ENCODE measurements at places on chromosomes 1 and 21. TPM values are rescaled to one million over a fixed set of nuclear protein-coding genes. Genes with fewer than 3 reads are reported as not detected.

- H3K27me3 ChIP-seq: peaks cover 67% of the 10 kb centered on the region
- H3K27ac ChIP-seq: no peak overlapping the region
- no peak overlapping the region for H3K4me3 ChIP-seq
Observed at GRCh38 chr1:38105267-38105666, 58.7 kb upstream of the POU3F1 start.

DNA sequence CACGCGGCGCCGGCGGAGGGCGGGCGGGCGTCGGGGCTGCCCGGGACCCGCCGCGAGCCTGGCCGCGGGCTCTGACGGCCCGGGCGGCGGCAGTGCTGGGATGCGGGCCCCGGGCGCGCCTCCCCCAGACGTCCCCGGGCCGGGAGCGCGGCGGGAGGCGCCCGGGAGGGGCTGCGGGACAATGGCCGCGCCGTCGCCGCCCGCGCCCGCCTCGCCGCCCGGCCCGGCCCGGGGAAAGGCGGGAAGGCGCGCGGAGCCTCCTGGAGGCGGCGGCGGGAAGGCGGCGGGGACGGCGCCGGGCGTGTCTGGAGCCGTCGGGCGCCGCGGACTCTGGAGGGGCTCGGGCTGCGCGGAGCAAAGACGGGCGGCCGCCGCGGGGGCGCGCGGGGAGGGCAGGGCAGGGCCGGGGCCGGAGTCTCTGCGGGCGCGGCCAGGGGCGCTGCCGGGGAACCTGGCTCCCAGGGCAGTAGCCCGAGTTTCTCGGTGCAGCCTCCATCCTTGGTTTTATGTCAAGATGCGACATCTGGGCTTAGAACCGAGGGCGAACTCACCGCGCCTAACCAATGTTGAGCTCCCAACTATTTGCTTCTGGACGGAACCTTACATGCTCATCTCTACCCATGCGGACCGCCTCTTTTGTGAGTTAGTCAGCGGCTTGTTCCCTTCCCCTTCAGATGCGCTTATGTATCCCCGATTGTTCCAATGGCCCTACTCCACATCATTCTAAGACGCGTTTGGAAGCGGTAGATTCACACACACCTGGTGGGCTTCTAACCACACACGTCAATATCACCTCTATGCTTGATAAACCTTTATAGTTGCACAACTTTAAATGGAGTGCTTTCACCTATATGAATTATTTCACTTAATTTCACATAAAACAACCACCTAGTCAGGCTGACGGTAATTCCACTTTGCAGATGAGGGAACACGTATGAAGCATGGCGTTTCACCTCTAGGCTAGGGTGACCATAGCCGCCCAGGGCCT lies 651 bp downstream of the ZBTB8A start:
- peaks cover 16% of the 10 kb centered on the region for H3K4me1 ChIP-seq
- peak overlapping the region; percentile 88 for H3K4me3 ChIP-seq
- peak overlapping the region; percentile 89 for H3K27ac ChIP-seq
- peak; percentile 58 for DNase-seq
- peaks cover 19% of the 10 kb centered on the region for H3K27me3 ChIP-seq

The ALG14 gene
- total RNA-seq: 5.8 TPM

DNA sequence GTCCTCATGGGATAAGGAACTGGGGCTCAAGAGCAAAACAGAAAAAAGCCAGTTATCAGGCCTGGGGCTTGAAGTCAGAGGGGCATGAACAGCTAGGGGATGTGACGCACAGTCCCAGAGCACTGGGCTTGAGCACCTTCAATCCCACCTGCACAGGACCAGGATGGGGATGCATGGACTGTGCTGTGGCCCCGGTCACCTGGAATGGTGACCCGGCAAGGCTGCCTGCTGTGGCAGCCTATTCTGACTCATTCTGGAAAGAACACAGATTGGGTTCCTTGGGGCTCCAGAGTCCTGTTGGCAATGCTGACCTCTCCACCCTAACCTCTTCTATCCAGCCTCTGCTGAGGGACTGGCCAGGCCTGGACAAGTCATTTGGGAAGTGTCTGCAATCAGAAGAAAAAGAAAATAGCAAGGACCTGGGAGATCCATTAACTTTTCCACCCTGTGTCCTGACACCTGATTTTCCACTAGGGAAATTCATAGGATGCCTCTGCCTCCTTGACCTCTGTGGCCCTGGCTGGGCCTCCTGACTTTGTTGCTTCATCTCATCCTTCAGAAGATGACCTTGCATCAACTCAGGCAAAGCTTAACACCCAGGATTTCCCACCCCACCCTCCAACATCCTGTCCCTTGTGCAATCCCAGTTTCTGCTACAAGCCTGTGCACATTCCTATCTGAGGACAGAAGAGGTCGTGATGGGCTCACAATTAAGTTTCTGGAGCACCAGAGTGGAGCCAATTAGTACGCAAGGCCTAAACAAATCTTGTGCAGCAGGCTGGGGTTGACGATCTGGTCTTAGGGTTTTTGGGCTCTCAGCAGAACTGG lies 17.9 kb upstream of the FMOD start:
- no peaks in the 10 kb centered on the region for H3K4me1 ChIP-seq
- no peaks in the 10 kb centered on the region for H3K36me3 ChIP-seq
- no peak for DNase-seq

The OR6N1 gene
- total RNA-seq: not detected

The PLEKHM2 gene
- total RNA-seq: 30.4 TPM

DNA sequence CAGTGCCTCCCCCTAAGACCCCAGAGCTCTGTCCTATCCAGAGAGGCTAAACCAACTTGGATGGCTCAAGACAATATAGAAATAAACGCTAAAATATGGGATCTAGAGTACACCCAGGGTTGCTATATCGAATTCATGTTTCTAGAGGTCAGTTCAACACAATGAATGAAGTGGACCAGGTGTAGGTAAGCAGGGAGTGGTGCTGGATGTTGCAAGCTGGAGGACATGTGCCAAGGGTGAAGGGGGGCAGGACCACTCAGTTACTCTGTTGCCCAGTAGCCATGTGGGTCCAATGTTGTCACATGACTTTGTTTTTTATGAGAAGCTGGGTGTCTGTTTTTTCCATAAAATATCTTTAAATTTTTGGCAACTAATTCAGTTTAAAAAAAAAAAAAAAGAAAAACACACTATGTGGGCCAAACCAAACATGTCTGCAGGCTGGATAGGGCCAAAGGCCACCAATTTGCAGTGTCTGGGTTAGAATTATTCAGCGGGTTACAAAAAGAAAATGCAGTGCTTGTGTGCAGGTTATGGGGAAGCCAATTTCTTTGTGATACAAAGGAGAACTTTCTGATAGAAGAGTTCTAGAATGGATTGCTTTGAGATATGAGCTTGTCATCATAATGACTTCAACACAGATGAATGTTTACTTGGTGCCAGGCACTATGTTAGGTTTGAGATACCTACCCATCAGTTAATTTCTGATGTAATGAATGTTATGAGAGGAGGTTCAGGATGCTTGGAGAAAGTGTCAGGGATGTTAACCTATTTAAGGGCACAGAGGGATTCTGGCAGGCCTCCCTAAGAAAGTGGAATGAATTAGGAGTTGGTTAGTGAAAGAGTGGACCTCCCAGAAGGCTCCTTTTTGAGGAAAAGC lies 8.9 kb downstream of the CACHD1 start:
- no peaks in the 10 kb centered on the region for H3K36me3 ChIP-seq
- no peak for DNase-seq
- peaks cover 14% of the 10 kb centered on the region for H3K4me1 ChIP-seq
- no peak overlapping the region for H3K27ac ChIP-seq
- no peaks in the 10 kb centered on the region for H3K27me3 ChIP-seq

The MYOG gene
- total RNA-seq: not detected

- peaks cover 10% of the 10 kb centered on the region for H3K36me3 ChIP-seq
- no peaks in the 10 kb centered on the region for H3K27me3 ChIP-seq
- H3K27ac ChIP-seq: no peak overlapping the region
- H3K4me1 ChIP-seq: no peaks in the 10 kb centered on the region
- no peak for DNase-seq
Observed at GRCh38 chr1:2091611-2092604, 41.7 kb downstream of the PRKCZ start.

GRCh38 chr1:77632216-77632615 lies 50.2 kb downstream of the ZZZ3 start:
- no peak for DNase-seq
- peak overlapping the region; percentile 74 for H3K27ac ChIP-seq
- no peaks in the 10 kb centered on the region for H3K27me3 ChIP-seq
- H3K4me1 ChIP-seq: peaks cover 8% of the 10 kb centered on the region
- peaks cover 15% of the 10 kb centered on the region for H3K36me3 ChIP-seq

DNA sequence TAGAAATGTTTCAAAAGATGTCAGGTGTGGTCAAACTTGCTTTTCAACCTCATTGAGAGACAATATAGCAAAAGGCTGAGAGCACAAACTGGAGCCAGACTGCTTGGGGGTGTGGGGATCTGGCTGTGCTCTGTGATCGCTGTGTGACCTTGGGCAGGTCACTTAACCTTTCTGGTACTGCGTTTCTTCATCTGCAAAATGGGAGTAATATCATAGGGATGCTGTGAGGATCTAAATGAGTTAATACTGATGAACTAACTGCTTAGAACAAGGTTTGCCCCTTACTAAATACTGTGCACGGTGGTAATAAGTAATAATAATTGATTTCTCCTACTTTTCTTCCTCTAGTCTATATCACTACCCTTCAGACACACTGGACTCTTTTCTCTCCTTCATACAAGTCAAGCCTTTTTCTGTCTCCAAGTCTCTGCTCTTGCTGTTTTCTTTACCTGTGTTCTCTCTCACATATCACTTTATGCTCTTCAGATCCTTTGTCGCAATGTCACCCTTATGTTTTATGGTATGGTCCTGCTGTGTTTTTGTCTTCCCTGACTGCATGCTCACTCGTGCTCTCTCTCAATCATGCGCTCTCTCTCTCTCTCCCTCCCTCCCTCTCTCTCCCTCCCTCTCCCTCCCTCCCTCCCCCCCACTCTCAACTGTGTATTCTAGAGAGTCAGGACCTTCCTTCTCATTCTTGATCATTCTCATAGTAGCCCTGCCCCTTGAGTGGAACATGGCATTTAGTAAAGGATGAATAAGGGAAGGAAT lies 3.3 kb downstream of the MGST3 start:
- H3K27ac ChIP-seq: peak overlapping the region; percentile 5
- peak overlapping the region; percentile 22 for H3K4me3 ChIP-seq
- peaks cover 18% of the 10 kb centered on the region for H3K4me1 ChIP-seq
- H3K27me3 ChIP-seq: no peaks in the 10 kb centered on the region

DNA sequence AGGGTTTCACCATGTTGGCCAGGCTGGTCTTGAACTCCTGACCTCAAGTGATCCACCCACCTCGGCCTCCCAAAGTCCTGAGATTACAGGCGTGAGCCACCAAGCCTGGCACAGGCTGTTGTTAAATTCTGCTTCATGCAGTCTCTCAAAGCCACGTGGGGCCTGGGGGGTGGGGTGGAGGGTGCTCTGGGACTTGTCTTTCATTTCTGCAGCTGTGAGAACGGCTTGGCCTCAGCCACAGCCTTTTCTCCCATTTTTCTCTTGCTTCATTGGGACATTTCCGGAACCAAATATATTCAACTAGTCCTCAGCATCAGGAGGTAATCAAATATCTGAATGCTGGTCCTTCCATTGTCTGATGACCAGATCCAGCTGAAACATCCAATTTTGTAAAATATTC lies 27.6 kb upstream of the KCNE2 start:
- H3K27me3 ChIP-seq: peaks cover 14% of the 10 kb centered on the region
- H3K27ac ChIP-seq: no peak overlapping the region
- no peaks in the 10 kb centered on the region for H3K36me3 ChIP-seq
- no peaks in the 10 kb centered on the region for H3K4me1 ChIP-seq
- no peak overlapping the region for H3K4me3 ChIP-seq

GRCh38 chr21:38351961-38352521 lies 95.2 kb downstream of the KCNJ15 start:
- H3K4me1 ChIP-seq: peaks cover 24% of the 10 kb centered on the region
- H3K4me3 ChIP-seq: no peak overlapping the region
- no peaks in the 10 kb centered on the region for H3K27me3 ChIP-seq

The FAM177B gene
- not detected for total RNA-seq

DNA sequence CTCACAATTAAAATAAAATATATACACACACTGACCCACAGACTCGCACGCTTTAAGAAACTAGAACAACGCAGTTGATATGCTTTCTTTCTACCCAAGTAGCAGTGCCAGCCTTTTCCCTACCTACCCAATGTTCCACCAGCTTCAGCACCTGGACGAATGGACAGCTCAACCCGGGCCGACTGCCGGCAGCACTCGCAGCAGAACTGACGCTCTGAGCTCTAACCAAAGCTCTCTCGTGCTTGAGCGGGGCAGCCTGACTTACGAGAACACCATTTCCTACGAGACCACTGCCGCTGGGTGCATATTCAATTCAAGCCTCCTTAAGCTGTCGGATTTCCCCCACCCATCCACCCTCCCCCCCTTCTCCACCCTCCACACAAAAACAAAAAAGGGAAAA lies 127.4 kb upstream of the DPYD start:
- peaks cover 8% of the 10 kb centered on the region for H3K4me1 ChIP-seq
- DNase-seq: peak; percentile 75
- peaks cover 18% of the 10 kb centered on the region for H3K36me3 ChIP-seq
- H3K27ac ChIP-seq: no peak overlapping the region

The CD5L gene
- total RNA-seq: not detected

DNA sequence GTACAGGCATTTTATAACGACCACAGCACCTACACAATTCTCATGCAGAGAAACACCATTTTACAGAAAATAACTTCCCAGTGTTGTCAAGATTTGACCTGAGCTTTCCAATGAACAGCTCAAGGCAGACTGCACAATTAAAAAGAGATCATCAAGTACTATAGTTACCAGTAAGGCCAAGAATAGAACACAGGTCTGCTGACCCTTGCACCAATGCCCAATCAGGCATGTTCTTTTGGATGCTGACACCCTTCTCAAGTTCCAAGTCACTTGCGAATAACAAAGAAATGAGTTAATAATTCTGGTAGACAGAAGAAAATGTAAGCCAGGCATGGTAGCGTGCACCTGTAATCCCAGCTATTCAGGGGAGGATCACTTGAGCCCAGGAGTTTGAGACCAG lies 101.9 kb downstream of the SLC45A1 start:
- H3K4me1 ChIP-seq: peaks cover 32% of the 10 kb centered on the region
- H3K27me3 ChIP-seq: no peaks in the 10 kb centered on the region
- no peak overlapping the region for H3K27ac ChIP-seq
- peaks cover 24% of the 10 kb centered on the region for H3K36me3 ChIP-seq

- no peaks in the 10 kb centered on the region for H3K36me3 ChIP-seq
- H3K4me3 ChIP-seq: no peak overlapping the region
- no peak for DNase-seq
- peaks cover 23% of the 10 kb centered on the region for H3K4me1 ChIP-seq
- no peaks in the 10 kb centered on the region for H3K27me3 ChIP-seq
- H3K27ac ChIP-seq: peak overlapping the region; percentile 7
Observed at GRCh38 chr1:186763107-186763506, 65.6 kb upstream of the PLA2G4A start.

The FUCA1 gene
- total RNA-seq: 17.2 TPM

DNA sequence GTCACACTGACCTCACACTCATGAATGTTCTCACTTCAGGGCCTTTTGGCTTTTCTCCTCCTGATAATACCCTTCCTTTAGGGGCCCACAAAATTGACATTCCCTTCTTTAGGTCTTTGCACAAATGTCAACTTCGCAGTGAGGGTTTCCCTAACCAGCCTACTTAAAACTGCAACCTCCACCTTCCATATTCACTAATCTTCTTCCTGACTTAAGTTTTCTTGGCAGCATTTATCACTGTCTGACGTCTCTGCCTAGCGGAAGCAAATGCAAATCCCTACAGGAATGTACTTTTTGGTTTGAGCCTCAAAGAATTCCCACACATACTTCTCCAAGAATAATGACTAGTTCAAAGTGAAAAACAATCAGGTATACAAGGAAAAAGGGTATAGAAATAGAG lies 32.8 kb downstream of the INTS7 start:
- H3K27ac ChIP-seq: no peak overlapping the region
- H3K4me1 ChIP-seq: no peaks in the 10 kb centered on the region
- H3K4me3 ChIP-seq: no peak overlapping the region
- H3K27me3 ChIP-seq: no peaks in the 10 kb centered on the region
- H3K36me3 ChIP-seq: peaks cover 7% of the 10 kb centered on the region
- DNase-seq: no peak

Data from Calu3 (cell line).